ENCODE measurements at places on chromosomes 11 and 22. TPM values are rescaled to one million over a fixed set of nuclear protein-coding genes. Genes with fewer than 3 reads are reported as not detected.

DNA sequence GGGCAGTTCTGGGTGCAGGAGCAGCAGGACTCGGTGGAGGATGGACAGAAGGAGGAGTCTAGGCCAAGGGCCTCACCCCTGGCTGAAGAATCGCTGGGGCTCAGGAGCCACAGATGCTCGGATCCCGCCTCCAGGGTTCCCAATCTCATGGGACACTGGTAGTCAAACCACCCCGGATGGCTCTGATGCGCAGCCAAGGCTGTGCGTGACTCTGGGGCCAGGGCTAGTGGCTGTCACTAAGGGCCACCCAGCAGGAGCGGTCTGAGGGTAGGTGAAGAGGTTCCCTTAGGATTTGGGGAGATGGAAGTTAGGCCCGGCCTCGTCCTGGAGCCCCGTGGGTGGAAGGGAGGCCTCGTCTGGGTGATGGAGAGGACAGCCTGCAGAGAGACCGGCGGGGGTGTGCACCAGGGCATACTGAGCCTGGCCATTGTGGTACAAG is 300.6 kb downstream of the TBC1D22A start:
- no peak for DNase-seq

DNA sequence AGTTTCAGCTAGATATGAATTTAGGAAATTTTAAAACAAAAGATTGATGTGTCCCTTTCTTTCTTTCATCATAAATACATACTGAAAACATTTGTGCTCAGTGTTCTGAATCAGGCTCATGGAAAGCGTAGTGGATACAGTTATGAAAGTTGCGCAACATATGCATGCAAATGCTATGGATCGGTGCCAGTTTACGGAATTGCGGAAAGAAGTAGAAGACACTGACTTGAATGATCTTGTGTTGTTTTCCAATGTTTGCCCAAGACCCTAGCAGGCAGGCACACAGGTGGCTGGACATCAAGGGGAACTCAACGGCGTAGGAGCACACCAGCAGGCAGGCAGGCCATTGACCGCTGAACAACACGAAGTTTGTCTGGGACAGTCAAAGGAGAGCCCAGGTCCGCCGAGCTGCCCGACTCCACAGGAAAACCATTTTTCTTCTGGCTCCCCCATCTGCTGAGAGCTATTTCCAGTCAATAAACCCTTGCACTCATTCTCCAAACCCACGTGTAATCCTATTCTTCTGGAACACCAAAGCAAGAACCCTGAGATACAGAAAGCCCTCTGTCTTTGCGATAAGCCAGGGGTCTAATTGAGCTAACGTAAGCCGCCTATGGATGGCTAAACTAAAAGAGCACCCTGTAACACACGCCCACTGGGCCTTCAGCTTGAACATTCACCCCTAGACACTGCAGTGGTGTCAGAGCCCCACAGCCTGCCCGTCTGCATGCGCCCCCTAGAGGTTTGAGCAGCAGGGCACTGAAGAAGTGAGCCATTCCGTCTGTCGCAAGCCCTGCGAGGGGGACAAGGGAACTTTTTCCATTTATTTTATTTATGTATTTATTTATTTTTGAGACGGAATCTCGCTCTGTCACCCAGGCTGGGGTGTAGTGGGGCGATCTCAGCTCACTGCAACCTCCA is 7.4 kb upstream of the BIRC3 start:
- DNase-seq: no peak

DNA sequence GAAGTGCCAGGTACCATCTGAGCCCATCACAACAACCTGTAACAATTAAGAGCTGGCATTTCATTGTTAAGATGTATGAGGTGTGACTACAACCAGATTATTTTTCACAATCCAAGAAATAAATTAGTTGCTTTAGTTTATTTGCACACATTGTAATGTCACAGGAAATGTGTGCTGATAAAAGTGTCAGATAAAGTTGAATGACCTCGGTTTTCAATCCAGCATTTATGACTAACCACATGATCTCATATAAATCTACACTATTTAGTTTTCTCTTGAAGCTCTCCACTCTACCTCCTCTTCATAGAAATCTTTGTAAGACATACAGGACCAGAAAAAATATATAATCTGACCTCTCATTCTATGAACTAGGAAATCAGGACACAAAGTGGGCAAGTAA is 166.2 kb downstream of the PGR start:
- no peak for DNase-seq

- no peak for DNase-seq
These were observed 35.3 kb downstream of the KIAA0930 start for GRCh38 chr22:45205276-45205925.

The RFPL1 gene
- not detected for total RNA-seq
